ENCODE measurements at places on chromosomes 13 and 19. TPM values are rescaled to one million over a fixed set of nuclear protein-coding genes. Genes with fewer than 3 reads are reported as not detected.

The ZNF181 gene
- total RNA-seq: 4.7 TPM

The PRR20B gene
- not detected for total RNA-seq

The ZNF829 gene
- 4.3 TPM for total RNA-seq

The ZNF835 gene
- total RNA-seq: 0.68 TPM

The KLHL1 gene
- not detected for total RNA-seq

The TNFSF9 gene
- total RNA-seq: 5.7 TPM

The CALR3 gene
- not detected for total RNA-seq

The PSG7 gene
- total RNA-seq: not detected

The SIGLEC11 gene
- total RNA-seq: not detected

The ZNF223 gene
- total RNA-seq: 0.40 TPM

The RYR1 gene
- total RNA-seq: 3.9 TPM

The CPAMD8 gene
- total RNA-seq: 1.2 TPM

The NXNL1 gene
- not detected for total RNA-seq

The WTIP gene
- total RNA-seq: 0.55 TPM

The CCDC169 gene
- 0.13 TPM for total RNA-seq

The ERICH4 gene
- total RNA-seq: not detected

The KCNJ14 gene
- total RNA-seq: 0.73 TPM

The NAPA gene
- 119 TPM for total RNA-seq

The CYP2B6 gene
- not detected for total RNA-seq

The ZNF230 gene
- total RNA-seq: 5.8 TPM

The LGI4 gene
- total RNA-seq: 0.55 TPM

The KIR2DL1 gene
- not detected for total RNA-seq
